ENCODE measurements at places on chromosomes 12 and 14.

DNA sequence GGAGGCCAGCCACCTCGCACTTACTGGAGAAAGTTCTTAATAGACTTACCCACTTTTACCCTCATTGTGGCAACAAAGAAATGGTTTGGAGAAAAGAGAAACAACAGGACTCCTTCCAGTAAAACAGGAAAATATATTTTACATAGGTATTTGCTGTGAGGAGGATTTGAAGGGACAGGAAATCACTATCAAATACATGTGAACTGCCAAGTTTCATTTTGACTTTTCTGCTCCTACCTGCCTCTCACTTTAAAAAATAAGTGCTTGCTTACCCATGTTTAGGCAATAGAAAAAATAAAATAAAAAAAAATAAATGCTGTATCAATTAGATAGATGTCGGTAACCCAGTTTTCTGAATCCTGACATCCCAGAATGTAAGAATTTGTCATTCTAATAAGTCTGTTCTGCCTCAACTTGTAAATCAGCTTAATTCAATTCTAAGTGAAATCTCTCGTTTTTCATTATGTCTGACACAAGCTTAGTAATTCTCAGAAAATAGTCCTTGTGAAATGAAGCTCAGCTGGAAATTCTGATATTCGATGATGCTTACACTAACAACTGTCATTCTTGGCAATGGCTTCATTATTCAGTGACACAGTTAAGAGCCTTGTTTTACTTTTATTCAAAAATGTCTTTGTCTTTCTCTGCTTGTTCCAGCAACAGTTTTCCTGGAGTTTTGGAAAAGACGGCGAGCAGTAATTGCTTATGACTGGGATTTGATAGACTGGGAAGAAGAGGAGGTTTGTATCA is 131.3 kb downstream of the SLC5A8 start:
- DNase-seq = no peak

DNA sequence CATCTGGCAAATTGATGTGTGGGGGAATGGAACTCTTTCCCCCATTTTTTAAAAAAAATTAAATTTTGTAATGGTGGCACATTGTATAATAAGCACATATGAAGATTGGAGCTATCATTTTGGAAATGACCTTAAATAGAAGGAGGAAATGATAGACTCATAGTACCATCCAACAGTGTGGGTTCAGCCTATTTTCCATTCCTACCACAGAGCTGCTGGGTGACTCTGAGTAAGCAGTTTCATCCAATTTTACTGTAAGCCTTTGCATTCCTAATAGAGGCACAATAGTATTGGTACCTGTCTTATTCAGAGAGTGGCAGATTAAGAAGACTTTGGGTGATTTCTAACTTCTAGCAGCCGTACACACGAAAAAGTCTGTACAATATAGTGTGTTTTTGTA is 304.5 kb downstream of the RAD51B start:
- DNase-seq = no peak

DNA sequence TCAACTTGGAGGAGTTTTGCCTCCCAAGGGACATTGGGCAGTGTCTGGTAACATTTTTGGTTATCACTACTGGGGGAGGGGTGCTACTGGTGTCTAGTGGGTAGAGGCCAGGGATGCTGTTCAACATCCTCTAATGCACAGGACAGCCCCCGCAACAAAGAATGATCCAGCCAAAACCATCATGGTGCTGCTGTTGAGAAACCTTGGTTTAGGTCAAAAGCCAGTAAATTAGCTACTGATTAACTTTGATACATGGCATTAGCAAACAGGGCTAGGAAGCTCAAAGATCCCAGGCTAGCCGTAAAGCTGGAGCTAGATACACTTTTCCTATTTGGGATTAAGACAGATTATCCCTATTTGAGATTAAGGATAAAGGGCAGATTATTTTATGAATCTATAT is 8.8 kb downstream of the ALKBH2 start:
- no peak for DNase-seq

DNA sequence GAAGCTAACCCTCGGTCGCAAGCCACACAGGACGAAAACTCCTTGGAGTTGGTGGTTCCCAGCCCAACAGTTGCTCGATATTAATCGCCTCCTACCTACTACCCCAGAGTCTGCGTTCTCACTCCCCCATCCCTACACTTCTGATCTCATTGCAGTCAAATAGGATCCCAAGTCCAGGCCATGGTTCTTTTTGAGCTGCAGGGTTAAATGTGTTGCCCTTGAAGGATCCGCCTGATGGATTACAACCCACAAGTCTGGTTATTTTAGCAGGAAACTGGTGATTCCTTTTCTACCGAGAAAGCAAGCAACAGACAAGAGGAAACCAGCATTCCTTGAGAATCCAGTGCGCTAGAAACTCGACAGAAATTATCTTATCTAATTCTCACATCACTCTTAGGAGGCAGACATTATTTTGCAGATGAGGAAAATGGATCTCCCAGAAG is 785 bp upstream of the NIN start:
- peak; percentile 10 for DNase-seq

GRCh38 chr12:32016680-32017482 is 57.7 kb downstream of the RESF1 start:
- DNase-seq = no peak

GRCh38 chr12:57456145-57456700 is 1.1 kb downstream of the INHBE start:
- peak; percentile 63 for DNase-seq

DNA sequence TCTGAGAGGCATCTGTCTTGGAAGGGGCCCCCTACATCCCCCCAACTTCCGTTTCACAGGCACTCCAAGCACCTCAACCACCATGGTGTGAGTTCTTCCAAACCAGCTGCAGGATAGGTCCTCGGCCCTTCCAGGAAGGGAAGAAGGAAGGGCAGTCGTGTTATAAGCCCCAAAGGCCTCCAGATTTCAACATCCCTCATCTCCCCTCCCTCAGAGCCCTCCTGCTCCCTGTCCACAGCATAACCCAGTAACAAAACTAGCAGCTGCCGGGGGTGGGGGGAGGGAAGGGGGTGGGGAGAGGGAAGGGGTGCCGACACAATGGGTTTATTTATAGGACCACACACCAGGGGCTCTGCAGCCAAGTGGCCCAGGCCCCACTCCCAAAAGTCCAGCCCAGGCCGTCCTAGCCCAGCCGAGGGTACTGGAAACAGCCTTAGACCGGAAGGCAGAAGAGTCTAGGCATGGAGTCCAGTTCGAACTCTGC is 18.3 kb downstream of the NCKAP5L start:
- no peak for DNase-seq

DNA sequence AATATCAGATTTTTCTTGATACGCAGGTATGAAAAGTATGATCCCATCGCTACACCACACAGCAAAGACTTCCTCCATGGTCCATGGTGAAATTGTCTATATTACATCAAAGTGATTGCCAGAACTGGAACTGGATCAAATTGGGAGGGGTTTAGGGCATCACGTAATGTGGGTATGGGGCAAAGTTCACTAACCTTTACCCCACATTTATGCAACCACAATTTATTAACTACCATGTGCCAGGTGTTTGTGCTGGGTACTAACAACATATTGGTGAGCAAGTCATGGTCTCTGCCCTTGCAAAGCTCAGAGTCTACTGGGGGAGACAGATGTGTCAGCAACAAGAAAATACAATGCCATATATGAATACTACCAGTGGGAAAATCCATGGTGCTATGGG is 258.9 kb downstream of the SUDS3 start:
- no peak for DNase-seq

GRCh38 chr14:69726761-69727511 is 40.0 kb upstream of the SRSF5 start:
- DNase-seq = peak; percentile 68

- DNase-seq = no peak
Measured at GRCh38 chr14:73471582-73472184, 13.3 kb upstream of the NUMB start.

DNA sequence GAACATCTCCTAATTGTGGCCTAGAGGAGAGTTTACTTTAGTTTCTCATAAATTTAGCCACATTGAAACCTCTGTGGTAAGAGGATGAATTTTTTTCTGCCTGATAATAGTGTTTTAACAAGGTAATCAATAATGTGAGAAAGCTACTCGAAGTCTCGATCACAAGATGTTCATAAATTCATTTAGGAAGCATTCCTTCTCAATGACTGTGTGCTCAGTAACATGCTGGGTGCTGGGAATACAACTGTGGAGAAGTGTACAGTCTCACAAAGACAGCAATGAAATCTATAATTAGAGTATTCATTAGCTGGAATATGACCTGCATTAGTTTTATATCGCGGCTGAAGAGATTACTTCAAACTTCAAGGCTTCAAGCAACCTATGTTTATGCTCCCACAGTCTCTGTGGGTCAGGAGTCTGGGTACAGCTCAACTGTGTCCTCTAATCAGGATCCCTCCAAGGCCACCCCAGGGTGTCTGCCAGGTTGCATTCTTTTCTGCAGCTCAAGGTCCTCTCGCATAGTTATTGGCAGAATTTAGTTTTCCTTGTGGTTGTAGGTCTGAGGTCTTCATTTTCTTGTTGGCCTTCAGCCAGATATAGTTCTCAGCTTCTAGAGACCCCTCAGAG is 167.6 kb downstream of the ANO4 start:
- DNase-seq = no peak

- no peak for DNase-seq
Measured at GRCh38 chr12:39975374-39975918, 130.4 kb downstream of the SLC2A13 start.

DNA sequence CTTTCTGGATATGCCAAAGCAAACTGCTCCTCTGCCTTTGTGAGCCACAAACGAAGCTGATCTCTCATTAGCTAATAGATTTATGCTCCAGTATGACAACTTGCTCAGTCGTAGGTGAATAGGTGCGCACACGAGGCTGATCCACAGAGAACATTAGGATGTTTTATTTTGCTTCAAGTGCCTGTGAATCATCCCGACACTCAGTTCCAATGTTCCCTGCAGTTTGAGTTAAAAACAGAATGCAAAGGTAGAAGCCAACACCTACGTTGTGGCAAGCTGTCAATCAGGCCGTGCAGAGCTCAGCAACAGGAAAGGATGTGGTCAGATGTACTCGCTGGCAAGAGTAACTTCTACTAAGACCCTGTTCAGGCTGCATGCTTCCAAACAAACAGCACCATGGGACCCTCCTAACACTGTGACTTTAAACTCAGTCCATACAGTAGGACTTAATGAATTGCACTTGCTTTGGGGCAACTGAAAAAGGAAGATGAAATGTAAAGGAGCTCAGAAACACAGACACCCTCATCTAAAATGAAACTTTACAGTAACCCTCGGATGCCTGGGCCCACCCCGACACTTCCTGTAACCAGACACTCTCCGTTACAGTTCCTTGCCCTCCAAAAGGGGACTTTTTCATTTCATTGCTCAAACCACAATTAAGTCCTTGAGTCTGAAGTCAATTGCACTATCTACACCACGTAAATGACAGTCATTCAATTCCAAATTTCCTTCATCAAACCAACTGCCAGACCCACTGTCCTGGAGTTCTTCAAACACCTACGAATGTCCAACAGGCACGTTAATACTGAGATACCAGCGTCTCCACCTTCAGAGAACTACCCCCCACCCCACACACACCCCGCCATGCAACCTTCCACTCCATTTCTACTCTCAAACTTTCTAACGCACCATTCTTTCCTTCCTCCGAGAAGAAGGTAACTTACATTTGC is 1.6 kb downstream of the CCDC88C start:
- DNase-seq = peak; percentile 23

DNA sequence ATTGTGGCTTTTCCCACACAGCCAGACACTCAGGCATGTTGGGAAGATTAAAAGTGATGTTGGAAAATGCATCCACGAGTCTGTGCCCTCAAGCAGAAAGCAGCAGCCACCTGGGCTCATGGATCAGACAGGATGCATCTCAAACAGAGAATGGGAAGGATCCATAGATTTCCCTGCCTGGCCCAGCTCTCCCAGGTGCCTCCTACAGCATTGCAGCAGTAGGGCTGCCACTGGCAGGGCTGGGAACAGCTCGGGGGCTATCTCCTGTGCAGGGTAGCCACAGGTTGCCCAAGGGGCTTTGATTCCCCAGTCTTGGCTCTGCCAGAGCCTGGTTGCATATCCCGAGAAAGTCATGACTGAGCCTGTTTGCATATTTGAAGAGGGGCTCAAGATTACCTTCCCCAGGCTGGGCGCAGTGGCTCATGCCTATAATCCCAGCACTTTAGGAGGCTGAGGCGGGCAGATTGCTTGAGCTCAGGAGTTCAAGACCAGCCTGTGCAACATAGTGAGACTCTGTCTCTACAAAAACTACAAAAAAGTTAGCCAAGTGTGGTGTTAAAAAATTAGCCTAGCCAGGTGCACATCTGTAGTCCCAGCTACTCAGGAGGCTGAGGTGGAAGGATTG is 19.5 kb downstream of the C14orf132 start:
- DNase-seq = no peak

DNA sequence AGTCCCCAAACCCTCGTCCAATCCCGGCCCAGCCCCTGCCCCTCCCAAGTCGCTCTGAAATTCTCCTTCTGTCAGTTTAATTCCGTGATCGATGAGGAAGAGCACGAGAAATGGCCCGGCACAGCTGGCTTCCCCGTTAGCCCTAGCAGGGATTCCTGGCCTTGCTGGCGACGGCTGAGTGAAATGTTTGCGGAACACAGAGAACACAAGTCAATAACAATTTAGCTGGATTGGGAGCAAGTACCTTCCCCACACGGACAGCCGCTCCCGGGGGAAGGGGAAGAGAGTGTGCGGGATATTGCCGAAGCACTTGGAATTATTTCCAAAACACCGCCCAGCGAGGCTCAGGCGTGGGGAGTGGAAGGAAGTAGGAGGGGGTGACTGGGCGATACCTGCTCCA is 134.6 kb downstream of the RBM19 start:
- DNase-seq = no peak

GRCh38 chr12:123096182-123096581 is 54.7 kb downstream of the PITPNM2 start:
- no peak for DNase-seq

DNA sequence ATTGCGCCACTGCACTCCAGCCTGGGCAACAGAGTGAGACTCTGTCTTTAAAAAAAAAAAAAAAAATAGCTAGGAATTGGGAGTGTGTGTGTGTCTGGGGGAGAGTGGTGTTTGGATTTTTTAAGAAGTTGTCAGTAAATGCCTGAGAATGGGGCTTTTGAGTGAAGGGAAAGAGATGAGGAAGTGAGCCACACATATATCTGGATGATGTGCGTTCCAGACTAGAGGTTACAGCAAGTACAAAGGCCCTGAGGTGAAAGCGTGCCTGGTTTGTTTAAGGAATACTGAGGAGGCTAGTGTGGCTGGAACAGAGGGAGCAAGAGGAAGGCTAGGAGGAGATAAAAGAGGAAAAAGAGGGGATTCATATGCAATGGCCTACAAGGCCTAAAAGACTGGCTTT is 70.0 kb downstream of the PAPLN start:
- no peak for DNase-seq

GRCh38 chr12:4145990-4146859 is 127.3 kb upstream of the CCND2 start:
- no peak for DNase-seq

DNA sequence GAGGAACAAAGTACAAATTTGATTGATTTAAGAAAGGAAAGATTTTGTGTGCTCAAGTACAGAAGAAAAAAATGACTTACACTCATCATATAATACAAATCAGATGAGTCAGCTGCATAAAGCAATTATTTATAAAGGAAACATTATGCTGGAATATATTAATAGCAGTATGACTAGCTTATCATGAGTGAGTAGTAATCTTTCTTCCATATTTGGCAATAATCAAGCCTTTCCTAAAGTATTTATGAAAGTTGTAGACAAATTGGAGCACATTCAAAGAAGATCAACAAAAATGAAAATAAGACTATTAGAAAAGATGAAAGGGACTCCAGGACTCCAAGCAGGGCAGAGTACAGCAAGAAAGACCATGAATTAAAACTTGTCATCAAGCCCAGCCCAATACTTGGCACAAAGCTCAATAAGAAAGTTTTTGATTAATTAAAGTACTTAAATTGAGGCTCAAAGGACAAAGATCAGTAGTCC is 32.8 kb downstream of the CCER1 start:
- DNase-seq = no peak

All from HT-29 (cell line).